ENCODE measurements at places on chromosomes 6 and 20. TPM values are rescaled to one million over a fixed set of nuclear protein-coding genes. Genes with fewer than 3 reads are reported as not detected.

FAM229B gene
- 18.5 TPM for polyA plus RNA-seq

ECT2L gene
- polyA plus RNA-seq = not detected

TBX18 gene
- 34.9 TPM for polyA plus RNA-seq

USP49 gene
- polyA plus RNA-seq = not detected

C20orf202 gene
- polyA plus RNA-seq = 0.23 TPM

PACRG gene
- not detected for polyA plus RNA-seq

GJA10 gene
- not detected for polyA plus RNA-seq

CLDN20 gene
- 0.09 TPM for polyA plus RNA-seq

AFG1L gene
- not detected for polyA plus RNA-seq

SLC26A8 gene
- polyA plus RNA-seq = 0.08 TPM

PABPC1L gene
- 45.5 TPM for polyA plus RNA-seq

Data from muscle of arm (tissue), 14 donors.